ENCODE measurements at places on chromosomes 13 and 19. TPM values are rescaled to one million over a fixed set of nuclear protein-coding genes. Genes with fewer than 3 reads are reported as not detected.

The IFNL1 gene
- total RNA-seq = 0.10 TPM

The PROZ gene
- total RNA-seq = not detected

The PSG11 gene
- not detected for total RNA-seq

The LRRC63 gene
- total RNA-seq = 0.08 TPM

The RNF113B gene
- total RNA-seq = not detected

The BRSK1 gene
- 3.1 TPM for total RNA-seq

The FCER2 gene
- total RNA-seq = not detected

The F7 gene
- 0.07 TPM for total RNA-seq

The ZNF841 gene
- 2.3 TPM for total RNA-seq

The TYROBP gene
- not detected for total RNA-seq

The NALCN gene
- total RNA-seq = 4.2 TPM

The TUBA3C gene
- total RNA-seq = not detected

The DIRAS1 gene
- total RNA-seq = 3.7 TPM

The OLFM4 gene
- total RNA-seq = not detected

The ICAM5 gene
- 0.55 TPM for total RNA-seq

The ANKRD24 gene
- total RNA-seq = 0.18 TPM

The NRTN gene
- 1.4 TPM for total RNA-seq

The HSH2D gene
- total RNA-seq = not detected

The TMPRSS9 gene
- not detected for total RNA-seq

The CBY2 gene
- not detected for total RNA-seq

The DOCK6 gene
- 7.9 TPM for total RNA-seq

The KLK6 gene
- 0.30 TPM for total RNA-seq

Data from A549 treated with Hydrocortisone at 1 μM for 4 hours (cell line).